Small intestine (tissue), 16 donors: ENCODE measurements at places on chromosomes 1 and 21. TPM values are rescaled to one million over a fixed set of nuclear protein-coding genes. Genes with fewer than 3 reads are reported as not detected.

The THEM5 gene
- polyA plus RNA-seq, result not detected

The FAM3B gene
- 35.8 TPM for polyA plus RNA-seq

The AKNAD1 gene
- polyA plus RNA-seq, result 0.03 TPM

The CYP4Z1 gene
- 0.10 TPM for polyA plus RNA-seq

DNA sequence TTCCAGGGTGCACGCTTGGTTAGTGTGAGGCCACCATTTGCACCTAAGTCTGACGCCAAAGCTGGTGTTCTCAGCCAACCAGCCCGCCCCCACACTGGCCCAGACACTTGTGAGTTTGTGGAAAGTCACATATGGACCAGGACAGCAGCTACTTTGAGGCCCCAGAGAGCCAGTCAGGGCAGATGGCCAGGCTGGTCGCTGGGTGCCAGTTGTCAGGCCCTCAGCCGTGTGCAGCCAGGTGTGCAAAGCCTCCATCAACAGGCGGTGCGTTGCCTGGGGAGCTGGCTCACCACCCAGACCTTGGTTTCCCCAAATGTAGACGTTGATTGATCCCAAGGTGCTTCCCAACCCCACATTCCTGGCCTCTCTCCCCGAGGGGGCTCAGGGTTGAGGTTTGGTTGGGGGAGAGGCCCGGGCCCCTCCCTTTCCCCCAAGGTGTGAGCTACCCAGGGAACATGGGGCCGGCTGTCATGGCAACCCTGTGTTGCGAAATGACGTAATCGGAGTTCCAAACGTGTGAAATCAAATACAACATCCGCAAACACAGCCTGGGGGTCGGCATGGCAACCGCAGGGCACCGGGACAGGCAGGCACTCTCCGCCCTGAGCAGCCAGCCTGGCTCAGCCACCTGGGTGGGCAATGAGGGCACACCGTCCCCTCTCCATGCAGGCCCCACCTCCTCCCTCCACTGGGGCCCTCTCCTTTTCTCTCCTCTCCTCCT, 42.2 kb upstream of the WNT4 start:
- peak; percentile 73 for DNase-seq

GRCh38 chr1:81345110-81345509, 455.6 kb upstream of the ADGRL2 start:
- no peak for DNase-seq

DNA sequence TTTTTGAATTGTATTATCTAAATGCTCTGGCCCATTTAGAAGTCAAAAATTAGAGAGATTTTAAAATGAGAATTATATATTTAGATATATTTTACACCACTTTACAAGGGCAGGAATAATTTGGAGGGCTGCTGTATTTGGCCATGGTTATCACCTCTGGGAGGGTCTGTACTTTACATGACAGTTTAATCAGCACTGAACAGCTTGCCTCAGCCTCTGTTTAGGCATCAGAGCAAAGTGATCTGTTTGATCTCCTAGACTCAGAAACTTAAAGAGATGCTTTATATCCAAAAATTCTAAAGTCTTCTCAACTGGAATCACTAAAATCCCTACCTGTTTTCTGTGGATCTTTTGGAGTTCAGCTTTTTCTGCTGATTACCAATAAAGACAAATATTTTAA, 5.4 kb upstream of the SPTA1 start:
- no peak for DNase-seq

- DNase-seq, result no peak
These were observed 562 bp downstream of the DYNLT5 start for GRCh38 chr1:66752671-66753371.

DNA sequence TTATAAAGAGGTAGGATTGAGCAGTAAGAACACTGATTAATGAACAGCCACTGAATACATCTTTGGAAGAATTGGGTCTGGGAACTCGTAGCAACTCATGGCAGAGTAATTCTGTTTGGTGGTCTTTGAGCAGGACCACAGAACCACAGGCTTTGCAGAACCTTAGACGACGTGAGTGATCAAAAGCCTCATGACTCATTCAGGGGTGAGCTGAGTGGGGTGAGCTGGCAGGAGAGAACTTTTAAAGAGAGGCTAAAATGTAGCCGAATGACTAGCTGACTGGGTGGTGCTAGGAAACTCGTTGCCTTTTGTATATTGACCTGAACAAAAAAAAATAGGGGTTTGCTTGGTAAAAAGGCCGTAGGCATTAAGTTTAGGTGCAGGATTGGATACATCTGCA, 313.8 kb downstream of the TGFB2 start:
- no peak for DNase-seq

GRCh38 chr21:18951271-18952038, 547.9 kb upstream of the TMPRSS15 start:
- DNase-seq, result peak; percentile 60

DNA sequence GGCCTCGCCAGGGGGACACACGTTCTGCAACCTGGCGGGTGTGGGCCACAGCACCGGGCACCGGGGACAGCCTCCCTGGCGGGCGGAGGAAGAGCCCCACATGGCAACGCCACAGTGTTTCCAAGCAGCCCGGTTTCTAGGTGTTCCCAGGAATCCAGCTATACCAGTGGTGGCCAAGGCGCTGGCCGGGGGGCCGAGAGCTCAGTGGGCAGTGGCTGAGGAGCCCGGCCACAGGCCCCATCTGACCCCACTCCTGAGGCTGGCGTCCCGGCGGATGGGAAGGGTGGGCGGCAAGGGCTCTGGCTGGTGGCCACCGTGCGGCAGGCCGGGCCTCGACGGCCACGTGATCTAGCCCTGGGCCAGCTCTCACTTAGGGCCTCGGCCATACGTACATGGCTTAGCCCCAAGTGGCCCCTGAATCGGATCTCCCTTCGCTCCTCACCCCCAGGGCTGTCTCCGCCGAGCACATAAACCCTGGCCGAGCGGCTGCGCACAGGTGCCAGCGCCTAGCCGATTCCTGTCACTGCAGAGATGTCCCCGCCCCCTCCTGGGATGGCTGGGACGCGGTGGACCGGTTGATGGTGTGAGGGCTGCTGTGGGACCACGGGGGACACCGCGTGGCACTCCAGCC, 68.7 kb downstream of the MORN1 start:
- DNase-seq, result no peak

- peak; percentile 44 for DNase-seq
These were observed 778 bp downstream of the EVI5 start for GRCh38 chr1:92784021-92784638.

GRCh38 chr1:91189096-91189495, 167.3 kb upstream of the ZNF644 start:
- DNase-seq, result no peak

DNA sequence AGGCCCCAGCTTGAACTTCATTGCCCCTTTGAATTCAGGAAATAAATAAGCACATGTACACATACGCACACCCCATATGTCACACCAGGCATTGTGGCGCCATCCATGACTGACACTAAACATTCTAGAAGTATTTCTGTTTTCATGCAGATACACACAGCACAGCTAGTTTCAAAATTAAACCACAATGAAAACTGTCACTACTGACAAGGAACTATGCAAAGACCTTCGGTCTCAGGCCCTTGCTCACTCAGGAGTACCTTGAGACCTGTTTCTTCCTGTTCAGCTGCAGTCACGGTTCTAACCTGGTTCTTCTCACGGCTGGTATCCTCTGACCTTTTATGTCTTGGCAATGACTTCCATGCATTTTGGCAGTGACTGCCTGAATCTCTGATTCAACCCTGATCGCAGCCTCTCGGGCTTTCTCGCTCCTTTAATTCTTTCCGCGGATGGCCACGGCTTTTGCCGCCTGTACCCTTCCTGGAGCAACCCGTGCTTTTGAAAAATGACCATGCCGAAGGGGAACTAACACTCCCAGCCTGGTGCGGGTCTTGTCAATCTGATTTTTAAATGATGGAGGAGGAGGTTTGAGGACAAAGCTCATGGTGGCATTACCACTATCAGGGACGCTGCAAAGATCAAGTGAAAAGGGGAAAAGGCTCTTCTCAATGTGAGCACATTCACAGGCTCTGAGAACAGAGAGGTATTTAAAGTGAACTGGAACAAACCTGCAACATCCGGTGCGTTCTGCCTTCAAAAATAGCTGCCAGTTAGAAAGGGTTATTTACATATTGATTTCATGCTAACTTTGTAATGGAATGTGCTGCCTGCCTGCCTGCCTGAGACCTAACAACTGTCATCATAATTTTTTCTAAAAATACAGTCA, 384.6 kb downstream of the RRAGC start:
- no peak for DNase-seq

GRCh38 chr1:213070406-213070805, 19.4 kb downstream of the RPS6KC1 start:
- peak; percentile 33 for DNase-seq

DNA sequence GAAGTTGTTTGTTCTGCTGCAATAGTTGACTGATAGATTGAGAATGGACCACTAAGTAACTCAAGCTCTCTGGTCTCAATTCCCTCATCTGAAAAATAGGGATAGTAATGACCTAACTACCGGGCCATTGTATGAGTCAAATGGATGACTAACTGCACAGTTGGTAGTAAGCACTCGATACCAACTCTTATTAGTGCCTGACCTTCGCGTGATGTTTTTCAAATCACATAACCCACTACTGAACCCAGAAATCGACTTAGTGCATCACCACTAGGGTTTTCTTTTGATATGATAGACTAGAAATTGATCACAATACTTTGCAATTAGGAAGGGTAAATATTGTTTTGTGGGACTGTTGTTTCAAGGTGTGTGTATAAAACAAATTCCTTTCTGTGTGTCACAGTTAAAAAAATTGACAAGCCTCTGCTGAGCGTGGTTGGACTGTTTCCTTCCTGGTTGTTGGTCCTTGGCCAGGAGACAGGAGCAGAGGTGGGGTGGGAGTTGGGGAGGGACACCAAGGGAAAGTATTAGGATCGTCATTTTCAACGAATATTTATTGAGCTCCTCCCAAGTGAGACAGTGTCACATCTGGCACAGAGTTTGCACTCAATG, 54.0 kb upstream of the LRP8 start:
- no peak for DNase-seq

DNA sequence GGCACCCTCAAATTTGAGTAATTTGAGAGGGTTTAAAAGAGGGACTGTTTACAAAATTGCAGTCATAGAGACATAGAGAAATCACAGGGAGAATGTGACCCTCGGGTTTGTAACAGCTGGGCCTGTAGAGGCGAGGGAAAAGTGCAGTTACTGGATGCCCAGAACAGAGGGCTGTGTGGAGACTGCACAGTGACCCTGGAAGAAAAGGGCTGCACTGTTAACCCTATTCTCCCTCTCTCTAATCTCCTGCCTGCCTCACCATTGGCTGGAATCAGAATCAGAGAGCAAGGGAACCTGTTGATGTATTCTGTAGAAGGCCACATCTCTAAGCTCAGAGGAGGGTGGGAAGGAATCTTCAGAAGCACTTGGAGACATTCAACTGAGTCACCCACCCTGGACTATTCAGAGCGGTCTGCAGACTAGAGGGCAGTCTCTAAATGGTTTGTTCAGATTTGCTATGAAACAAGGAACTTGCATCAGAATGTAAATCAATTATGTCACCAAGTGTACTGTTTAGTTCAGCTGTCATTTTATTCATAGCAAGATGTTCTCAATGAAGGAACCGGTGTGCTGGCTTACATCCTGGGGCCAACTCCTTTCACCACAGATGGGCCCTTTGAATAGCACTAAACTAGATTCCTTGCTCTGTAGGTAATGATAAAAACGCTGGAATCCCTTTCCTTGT, 132.2 kb upstream of the HOOK1 start:
- DNase-seq, result no peak

DNA sequence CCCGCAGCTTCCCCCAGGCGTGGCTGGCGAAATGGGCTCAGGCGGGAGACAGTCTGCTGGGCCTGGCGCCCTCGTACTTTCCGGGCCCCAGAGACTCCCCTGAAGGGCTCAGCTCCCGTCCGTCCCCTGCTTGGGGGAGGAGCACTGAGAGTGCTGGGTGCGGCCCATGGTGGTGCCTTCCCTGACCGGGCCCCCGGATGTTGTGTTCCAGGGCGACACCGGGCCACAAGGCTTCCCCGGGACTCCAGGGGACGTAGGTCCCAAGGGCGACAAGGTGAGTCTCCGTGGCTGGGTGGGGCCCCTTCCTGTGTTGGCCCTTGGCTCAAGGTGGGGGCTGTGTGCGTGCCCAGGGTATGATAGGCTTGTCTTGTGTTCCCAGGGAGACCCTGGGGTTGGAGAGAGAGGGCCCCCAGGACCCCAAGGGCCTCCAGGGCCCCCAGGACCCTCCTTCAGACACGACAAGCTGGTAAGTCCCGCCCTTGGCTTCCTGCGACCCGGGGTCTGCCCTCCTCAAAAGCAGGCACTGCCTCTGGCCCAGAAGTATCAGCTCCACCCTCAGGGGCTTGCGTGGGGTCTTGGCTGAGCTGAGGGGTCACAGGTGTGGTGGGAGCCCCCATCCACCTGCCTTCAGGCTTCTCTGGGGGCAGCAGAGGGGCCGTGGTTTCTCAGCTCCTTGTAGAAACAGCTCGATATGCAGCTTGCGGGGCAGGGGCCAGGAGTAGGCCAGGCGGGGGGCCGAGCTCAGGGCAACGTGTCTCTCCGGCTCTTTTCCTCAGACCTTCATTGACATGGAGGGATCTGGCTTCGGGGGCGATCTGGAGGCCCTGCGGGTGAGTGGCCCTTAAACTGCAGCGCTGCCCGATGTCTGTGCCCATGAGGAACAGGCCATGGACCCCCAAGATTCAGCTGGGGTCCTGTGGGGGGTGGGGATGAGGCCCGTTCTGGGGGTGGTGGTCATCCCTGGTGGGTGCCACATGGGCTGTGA, 62.3 kb downstream of the SLC19A1 start:
- no peak for DNase-seq

DNA sequence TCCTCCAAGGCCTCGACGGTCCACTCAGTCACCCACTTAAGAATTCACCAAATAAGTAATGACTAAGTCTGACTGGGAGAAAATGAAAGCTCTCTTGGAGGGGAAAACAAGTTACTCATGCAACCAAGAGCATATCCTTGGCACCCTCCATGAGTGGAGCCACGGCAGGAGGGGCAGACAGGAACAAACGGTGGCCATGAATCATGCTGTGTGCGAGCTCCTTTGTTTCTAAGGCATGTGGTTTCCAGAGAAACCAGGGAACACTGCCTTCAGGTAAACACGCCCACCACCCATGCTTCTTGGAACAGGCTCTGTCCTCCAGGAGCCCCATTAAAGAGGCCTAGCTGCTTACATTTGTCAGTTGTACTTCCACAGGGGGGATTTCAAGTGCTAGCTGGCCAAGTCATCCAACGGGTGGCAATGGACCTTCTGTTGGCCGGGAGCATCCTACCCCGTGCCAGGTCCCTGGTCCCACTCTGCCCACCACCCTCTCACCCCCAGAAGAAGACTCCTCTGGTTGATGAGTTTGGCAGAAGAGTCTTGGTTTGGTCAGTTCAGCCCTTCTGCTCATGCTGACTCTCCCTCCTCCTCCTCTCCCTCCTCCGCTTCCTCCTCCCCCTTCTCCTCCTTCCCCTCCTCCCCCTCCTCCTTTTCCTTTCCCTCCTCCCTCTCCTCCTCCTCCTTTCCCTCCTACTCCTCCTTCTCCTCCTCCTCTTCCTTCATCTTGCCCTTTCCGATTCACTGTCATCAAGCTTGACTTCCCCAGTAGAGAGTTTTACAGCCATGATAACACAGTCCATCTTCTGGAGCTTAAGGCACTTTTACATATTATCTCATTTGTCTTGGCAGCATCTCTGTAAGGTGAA, 107.6 kb downstream of the CCDC185 start:
- DNase-seq, result no peak

DNA sequence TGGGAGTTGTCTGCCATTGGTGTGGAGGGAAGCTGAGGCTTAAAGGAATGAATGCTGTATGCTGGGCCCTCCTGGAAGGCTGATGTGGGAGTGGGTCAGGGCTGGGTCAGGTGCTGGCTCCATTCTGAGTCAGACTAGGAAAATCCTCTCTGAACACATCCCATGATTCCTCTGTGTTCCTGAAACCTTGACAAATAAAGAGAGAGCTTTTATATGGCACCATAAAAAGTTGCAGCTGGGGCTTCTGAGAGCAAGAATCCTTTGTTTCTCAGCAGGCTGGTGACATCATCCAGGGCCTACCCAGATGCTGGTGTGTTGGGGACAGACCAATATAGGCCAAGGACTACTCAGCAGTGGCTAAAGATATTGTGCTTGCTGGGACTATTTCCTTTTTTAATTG, 27.8 kb upstream of the NFASC start:
- no peak for DNase-seq
